ENCODE measurements at places on chromosomes 6 and 20. TPM values are rescaled to one million over a fixed set of nuclear protein-coding genes. Genes with fewer than 3 reads are reported as not detected.

CSTF1 gene
- 21.1 TPM for total RNA-seq

E2F1 gene
- 2.0 TPM for total RNA-seq

PNLDC1 gene
- total RNA-seq: not detected

NTSR1 gene
- 5.7 TPM for total RNA-seq

CCN5 gene
- not detected for total RNA-seq

POU5F1 gene
- not detected for total RNA-seq

PFDN4 gene
- total RNA-seq: 144 TPM

ZNF831 gene
- under 0.01 TPM for total RNA-seq

FAM8A1 gene
- 52.9 TPM for total RNA-seq

BPI gene
- 0.25 TPM for total RNA-seq

SERPINB6 gene
- total RNA-seq: 14.5 TPM

PPP1R3D gene
- 1.7 TPM for total RNA-seq

SULF2 gene
- 36.4 TPM for total RNA-seq

GPSM3 gene
- 0.49 TPM for total RNA-seq

KIF25 gene
- total RNA-seq: 0.25 TPM

TAF11 gene
- total RNA-seq: 25.1 TPM

SLC52A3 gene
- total RNA-seq: 0.49 TPM

HLA-DRB5 gene
- not detected for total RNA-seq

TBC1D7 gene
- 18.2 TPM for total RNA-seq

FNDC11 gene
- 4.4 TPM for total RNA-seq

COL9A1 gene
- 4.7 TPM for total RNA-seq

PTCHD4 gene
- total RNA-seq: 19.2 TPM

GSTA5 gene
- not detected for total RNA-seq

STMND1 gene
- total RNA-seq: 0.25 TPM

CLIC5 gene
- 2.5 TPM for total RNA-seq

ZBTB12 gene
- 21.9 TPM for total RNA-seq

NKAIN2 gene
- 115 TPM for total RNA-seq

RSPO4 gene
- not detected for total RNA-seq

PI3 gene
- not detected for total RNA-seq

CCND3 gene
- 13.0 TPM for total RNA-seq

JAG1 gene
- total RNA-seq: 16.0 TPM

SAMD10 gene
- total RNA-seq: 7.6 TPM

FAXC gene
- total RNA-seq: 42.8 TPM
